T-helper 17 cell (primary cell): ENCODE measurements at places on chromosomes 7 and 10. TPM values are rescaled to one million over a fixed set of nuclear protein-coding genes. Genes with fewer than 3 reads are reported as not detected.
A peak's percentile ranks its signal among the peaks of the same experiment; 100 is the strongest.

DNA sequence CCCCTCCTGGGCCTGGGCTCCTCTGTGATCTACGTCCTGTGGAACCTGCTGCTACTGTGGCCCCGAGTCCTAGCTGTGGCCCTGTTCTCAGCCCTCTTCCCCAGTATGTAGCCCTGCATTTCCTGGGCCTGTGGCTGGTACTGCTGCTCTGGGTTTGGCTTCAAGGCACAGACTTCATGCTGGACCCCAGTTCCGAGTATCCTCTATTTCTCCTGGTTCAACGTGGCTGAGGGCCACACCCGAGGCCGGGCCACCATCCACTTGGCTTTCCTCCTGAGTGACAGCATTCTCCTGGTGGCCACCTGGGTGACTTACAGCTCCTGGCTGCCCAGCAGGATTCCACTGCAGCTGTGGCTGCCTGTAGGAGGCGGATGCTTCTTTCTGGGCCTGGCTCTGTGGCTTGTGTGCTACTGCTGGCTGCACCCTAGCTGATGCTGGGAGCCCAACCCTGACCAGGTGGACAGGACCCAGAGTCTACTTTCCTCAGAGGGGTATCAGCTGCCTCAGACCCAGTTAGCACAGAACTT is 37.8 kb upstream of the MMD2 start:
- DNase-seq: no peak

DNA sequence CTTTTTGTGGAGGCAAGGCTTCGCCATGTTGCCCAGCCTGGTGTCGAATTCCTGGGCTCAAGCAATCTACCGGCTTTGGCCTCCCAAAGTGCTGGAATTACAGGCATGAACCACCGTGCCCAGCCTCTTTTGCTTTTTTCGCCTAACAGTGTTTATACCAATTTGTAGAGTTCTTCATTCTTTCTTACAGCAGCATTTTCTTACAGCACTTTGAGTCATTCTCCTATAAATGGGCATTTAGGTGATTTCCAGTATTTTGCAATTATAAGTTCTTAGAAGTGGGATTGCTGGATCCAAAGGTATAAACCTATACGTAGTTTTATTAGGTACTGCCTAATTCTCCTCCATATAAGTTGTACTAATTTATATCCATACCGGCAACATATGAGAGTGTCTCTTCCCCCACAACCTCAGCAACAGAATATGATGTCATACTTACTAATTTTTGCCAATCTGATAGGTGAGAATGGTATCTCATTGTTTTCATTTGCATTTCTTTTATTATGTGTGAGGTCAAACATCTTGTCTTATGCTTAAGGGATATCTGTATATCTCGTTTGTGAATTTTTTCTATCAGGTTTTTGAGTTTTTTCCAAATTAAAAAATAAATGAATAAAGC is 39.1 kb downstream of the SUFU start:
- no peak for DNase-seq

DNA sequence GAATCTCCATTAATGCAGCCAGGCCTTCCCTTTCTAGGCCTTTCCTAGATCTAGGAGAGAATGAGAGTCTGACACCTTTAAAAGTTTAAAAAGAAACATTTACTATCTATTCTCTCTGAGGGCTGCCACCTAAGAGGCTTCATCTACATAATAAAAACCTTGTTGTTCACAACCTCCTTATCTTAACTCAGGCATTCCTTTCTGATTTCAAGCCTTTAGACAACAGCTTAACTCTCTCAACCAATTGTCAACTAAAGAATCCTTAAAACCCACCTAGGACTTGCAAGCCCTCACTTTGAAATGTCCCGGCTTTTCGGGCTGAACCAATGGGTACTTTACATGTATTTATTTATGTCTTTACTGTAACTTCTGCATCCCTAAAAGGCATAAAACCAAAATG is 64.3 kb upstream of the RET start:
- DNase-seq: no peak

Gene RADIL
- 0.55 TPM for total RNA-seq

DNA sequence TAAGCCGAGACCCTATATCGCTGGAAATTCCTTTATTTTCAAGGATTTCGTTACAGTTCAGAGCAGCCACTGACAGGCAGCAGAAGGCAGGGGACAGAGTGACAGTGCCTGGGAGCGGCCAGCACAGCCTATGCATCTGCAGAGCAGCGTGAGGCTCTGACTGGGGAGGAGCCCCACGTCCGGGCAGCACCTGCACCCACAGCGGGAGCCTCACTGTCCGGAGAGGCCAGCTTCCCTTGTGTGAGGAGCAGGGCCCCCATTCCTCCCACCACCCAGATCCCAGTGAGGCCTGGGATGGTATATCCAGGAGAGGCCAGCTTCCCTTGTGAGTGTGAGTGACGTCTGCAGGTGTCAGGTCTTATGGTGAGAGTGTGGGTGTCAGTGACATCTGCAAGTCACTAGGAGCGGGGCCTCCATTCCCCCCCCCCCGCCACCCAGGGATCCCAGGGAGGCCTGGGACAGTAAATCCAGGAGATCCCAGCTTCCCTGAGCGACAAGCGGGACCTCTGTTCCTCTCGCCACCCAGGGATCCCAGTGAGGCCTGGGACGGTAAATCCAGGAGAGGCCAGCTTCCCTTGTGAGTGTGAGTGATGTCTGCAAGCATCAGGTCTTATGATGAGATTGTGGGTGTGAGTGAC is 259.1 kb downstream of the PTPRN2 start:
- no peak for DNase-seq

- no peak for DNase-seq
These were observed 36.0 kb downstream of the DPYSL4 start for GRCh38 chr10:132222726-132223125.

DNA sequence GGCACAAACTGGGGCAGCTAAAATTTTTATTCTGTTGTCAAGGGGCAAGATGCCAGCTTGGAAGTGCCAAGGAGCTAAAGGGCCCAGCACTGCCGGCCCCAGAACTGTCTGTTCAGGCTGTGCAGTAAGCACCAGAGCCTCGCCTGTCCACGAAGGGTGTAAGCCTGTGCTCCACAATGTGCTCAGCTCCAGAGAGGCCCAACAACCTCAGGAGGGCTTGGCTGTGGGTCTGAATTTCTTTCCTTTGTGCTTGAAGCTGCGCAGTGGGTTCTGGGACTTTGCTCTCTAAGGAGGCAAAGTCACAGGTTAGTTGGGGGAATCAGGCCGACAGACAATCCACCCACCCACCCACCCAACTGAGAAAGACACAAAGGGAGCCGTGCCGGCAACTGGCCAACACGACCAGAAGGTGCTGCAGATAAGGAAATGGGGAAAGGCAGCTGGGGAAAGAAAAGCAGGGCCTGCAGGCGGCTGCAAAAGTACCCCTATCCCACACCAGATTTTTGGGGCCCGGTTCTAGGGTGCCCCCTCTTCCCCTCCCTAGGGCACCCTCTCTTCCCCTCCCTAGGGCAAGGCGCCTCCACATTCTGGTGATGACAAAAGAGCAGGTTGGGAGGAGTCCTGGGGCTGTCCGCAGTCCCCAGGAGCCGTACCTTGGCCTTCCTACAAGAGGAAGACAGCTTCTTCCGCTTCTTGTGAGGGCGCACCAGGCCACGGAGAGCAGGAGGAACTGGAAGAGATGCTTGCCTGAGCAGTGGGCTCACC is 7.7 kb downstream of the DDX56 start:
- no peak for DNase-seq

- no peak for DNase-seq
These were observed 109.3 kb downstream of the ICA1 start for GRCh38 chr7:8152489-8153192.

Gene SNX13
- 29.2 TPM for total RNA-seq

Gene KLLN
- 0.21 TPM for total RNA-seq

Gene UNC5B
- not detected for total RNA-seq

GRCh38 chr7:44515590-44516268 is 25.3 kb upstream of the NUDCD3 start:
- DNase-seq: no peak

Gene ABCC2
- 3.2 TPM for total RNA-seq

DNA sequence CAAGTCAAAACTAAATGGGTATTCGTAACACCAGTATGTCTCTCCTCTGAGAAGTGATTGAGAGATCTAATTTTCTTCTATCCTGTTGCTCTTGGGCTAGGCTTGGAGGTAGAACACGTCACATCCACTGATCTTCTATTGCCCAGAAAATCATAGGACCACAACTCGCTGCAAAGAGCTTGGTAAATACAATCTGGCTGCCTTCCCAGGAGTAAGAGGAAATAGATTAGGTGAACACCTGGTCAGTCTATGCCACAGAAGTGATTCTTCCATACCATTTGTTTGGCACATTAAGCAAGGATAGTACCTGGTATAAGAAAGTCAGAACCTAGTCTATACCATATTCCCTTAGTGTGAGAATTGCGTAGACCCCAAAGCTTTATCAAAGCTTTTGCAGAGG is 129.3 kb upstream of the PHYHIPL start:
- no peak for DNase-seq

GRCh38 chr7:17401791-17402627 is 103.6 kb downstream of the AHR start:
- DNase-seq: no peak

DNA sequence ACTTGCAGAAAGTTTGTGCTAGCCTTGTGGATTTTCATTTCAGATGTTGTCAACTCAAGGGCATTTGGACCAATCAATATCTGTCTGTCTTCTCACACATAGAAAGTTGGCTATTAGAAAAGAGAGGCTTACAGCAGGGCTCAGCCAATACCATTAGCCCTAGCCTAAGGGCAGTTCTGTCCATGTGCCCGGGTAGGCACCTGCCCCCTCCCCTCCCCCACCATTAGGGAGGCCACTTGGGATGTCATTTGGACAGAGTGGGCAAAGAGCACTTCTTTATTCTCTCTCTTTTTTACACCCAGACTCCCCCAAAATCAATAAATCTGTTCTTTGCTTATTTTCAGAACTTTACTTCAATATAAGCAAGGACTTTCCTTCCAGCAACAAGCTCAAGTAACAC is 188.5 kb upstream of the MKI67 start:
- no peak for DNase-seq

- peak; percentile 52 for DNase-seq
These were observed 126.5 kb downstream of the FAM107B start for GRCh38 chr10:14648005-14648765.

Gene SLK
- total RNA-seq: 24.1 TPM

- no peak for DNase-seq
These were observed 15.9 kb downstream of the VSIR start for GRCh38 chr10:71757399-71757922.

Gene SLC18A2
- total RNA-seq: 1.9 TPM

DNA sequence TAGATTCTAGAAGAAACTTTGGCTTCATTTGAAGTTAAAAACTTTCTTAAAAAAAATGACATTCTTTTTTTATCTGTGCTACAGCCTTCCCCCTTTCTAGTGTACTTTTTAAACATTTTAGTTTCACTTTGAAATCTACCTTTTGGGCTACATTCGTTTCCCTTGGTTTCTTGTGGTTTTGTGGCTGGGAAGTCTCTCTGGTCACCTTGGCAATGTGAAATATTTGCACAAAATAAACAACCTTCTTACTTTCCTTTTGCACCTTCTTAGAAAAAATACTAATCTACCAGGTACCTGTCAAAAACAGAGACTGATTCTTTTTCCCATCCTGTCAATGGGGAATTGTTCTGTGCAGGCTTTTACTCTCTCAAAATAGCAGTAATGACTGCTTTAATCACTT is 350.2 kb downstream of the GATA3 start:
- no peak for DNase-seq

Gene OR2A7
- total RNA-seq: 6.5 TPM

DNA sequence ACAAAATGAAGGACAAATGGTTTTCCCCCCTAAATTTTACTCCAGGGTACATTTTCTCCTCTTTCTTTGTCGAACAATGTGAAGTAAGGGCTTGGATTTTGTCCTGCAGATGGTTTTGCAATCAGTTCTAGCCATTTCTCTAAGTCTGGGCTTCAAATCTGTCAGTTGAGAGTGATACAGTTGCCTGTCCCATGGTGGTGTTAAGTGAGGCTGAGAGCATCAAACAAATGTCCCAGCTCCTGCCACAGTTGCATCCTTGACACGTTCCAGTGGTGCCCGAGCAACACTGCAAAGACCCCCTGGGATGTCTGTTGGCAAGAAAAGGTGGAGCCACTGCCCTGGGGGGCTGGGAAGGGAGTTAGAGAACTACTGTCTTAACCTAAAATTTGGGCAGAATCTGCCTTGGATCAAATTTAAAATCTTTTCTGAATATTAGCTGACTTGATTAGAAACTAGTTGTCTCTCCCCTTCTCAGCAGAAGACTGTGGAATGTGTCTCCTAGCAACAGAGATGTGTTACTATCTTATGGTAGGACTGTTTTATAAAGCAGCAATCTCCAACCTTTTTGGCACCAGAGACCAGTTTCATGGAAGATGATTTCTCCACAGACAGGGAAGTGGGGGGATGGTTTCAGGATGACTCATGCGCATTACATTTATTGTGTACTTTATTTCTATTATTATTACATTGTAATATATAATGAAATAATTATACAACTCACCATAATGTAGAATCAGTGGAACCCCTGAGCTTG is 102.0 kb upstream of the STEAP1B start:
- no peak for DNase-seq

Gene C10orf67
- total RNA-seq: 0.26 TPM
